ENCODE measurements at places on chromosomes 7 and 10.

GRCh38 chr10:63744060-63744941, 223.1 kb downstream of the REEP3 start:
- DNase-seq: no peak

DNA sequence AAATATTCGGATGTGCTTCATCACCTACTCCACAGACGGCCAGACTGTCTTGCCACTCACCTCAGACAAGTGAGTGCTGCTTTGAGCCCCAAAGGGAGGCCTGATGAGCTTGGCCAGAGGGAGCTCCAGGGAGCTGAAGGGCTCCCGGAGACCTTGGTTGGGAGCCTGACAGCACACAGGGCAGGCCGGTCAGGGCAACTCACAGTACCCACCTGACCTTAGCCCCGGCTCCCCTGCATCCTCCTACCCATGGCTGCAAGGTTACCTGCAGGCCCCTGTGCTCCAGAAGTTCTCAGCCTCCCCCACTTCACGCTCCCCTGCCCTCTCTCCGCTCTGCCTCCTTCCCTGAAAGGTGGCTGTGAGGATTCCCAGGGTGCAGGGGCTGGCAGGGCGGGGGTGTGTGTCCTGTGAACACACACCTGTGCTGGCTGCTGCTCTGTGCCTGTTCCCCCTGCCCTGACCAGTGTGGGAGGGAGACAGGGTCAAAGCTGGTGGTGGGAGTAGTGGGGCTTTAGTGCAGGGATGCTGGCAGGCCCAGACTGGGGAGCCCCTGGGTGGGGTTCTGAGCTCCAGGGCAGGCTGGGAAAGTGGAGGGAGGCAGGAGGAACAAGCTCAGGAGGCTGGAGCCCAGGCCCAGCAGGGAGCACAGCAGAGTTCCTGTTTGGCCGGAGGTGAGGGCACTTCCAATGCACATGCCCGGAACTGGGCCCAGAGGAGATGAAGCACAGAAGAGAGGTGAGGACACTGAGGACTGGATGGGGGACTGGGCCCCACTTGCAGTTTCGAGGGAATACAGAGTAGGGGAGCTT, 7.2 kb downstream of the ANTXRL start:
- DNase-seq: no peak

- DNase-seq: no peak
Observed at GRCh38 chr7:20153999-20154398, 63.2 kb downstream of the MACC1 start.

GRCh38 chr7:82975811-82976468, 186.7 kb downstream of the PCLO start:
- no peak for DNase-seq

- peak; percentile 95 for DNase-seq
Observed at GRCh38 chr7:100691676-100692577, 2.1 kb downstream of the GIGYF1 start.

GRCh38 chr7:64625114-64626082, 40.5 kb upstream of the ZNF107 start:
- DNase-seq: no peak

GRCh38 chr10:24722676-24723385, 856 bp downstream of the ARHGAP21 start:
- DNase-seq: peak; percentile 60

Data from neural crest cell (in vitro differentiated cells).